ENCODE measurements at places on chromosomes 7 and 10.

DNA sequence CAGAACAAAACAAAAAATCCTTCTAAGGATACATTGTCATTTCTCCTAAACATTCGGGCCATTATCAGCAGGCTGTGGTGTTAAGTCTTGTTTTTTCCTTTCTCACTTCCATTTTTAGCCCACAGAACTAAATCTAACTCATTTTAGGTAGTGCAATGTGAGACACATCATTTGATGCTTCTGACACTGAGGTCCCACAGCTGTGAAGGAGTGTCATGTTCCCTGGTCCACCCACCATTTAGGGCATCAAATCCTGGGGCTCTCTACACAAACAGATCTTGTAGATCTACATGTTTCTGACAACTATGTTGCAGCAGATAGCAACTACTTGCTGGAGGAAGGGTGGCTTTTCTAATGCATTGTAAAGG, 232.5 kb upstream of the IGFBP3 start:
- no peak for DNase-seq

DNA sequence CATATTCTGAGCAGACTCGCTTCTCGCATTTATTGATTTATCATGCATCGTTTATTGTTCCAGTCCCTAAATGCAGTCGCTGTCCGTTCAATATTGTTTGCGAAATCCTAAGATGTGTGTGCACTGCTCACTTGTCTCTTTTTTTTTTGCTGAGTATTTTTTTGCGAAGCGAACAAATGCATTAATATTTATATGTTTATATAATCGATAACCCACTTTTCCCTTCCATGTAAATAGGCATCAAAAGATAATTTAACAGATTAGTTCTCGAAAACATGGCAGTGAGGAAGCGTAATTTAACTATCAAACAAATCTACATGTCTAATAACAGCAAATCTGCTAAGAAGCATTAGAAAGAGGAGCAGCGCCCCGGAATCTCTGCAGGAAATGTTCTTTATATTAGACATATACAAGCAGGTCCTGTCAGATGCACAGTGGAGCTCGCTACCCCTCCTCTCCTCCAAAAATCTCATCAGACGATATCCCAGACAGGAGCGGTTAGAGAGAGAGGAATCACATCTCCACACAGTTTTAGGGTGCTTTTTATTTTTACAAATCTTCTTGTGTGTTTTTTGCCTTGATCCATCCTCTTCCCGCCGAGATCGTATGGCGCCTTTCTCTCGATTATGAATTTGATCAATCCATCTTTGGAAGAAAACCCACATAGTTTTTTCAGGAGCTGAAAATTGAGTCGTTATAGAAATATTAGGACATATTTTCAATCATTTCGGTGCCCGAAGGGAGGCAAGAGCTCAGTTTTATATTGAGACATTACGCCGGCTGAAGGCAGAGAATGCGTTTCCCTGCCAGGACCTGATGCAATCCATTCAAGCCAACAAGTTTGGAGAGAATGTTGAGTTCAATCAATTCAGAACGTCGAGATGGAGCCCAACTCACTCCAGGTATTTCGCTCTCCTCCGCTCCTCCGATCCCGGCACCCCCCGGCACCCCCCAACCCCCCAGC, at the start of gene ARID5B:
TSS of gene ARID5B (plus strand) at position 871 of the 964 bp plus-strand sequence. CDS start at position 882, 11 bp downstream.
- DNase-seq = peak; percentile 68

DNA sequence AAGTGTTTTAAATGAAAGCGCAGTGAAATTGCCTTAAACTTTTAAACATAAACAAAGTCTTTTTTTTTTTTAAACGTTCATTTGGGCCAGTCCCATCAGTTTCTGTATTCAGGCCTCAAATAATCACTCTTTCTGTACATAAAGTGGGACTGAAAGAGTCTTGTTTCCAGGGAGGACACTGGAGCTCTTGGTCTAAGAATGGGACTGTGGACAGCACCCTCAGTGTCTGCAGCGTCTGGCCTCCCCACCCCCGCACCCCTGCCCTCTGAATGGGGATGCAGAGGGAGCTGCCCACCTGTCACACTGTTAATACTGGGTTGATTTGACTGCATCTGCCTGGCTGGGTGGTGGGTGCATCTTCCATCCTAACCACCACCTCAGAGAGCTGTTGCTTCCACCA, 5.2 kb downstream of the ZNF365 start:
- no peak for DNase-seq

DNA sequence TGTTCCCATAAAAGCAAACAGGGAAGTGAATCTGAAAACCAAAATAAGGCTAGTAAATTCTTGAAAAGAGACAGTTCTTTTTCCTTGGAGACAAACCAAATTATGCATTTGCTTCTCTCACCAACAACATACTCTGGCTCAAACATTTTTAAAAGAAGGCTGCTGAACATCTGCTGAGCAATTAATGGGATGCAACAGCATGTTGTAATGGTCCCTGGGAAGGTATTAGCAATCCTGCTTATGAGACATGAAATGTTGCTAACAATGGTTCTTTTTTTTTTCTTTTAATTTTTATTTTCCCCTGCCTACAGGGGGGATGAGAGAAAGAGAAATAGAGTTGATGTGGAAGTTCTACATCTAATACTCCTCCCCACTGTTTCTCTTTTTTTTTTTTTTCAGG, 572.1 kb downstream of the SORCS1 start:
- DNase-seq = no peak

- no peak for DNase-seq
Observed at GRCh38 chr7:144777005-144777839, 58.6 kb downstream of the TPK1 start.

DNA sequence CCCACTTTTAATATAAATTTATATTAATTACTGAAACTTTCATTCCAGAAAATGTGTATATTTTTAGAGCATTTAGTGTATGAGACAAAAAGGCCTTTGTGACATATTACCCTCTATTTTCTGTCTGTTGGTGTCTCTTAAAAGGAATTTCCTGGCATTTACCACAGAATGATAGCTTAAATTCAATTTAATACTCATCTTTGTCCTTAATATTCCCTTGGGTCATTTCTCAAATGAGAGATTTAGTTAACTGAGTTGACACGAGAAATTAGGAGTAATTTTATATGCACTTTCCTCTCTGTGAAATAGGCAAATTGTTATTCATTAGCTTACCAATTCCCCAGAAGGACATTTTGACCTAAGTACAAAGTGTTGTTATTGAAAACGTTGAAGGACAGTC, 101.7 kb upstream of the CTTNBP2 start:
- DNase-seq = no peak
